ENCODE measurements at places on chromosomes 7 and 10.

DNA sequence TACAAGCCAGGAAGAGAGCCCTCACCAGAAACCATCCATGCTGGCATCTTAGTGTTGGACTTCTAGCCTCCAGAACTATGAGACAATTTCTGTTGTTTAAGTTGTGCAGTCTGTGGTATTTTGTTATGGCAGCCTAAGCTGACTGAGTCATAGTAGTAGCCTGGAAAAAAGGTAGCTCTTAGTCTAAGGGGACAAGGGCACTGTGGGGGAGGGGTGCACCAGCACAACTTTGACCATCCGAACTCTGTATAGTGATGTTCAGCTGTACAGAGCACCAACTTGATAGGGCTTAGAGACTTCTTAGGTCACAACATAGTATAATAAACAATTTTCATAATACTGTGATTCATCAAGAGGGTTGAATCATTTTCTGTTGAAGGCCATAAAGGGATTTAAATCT lies 14.3 kb downstream of the EIF4EBP2 start:
- no peak for DNase-seq

GRCh38 chr10:17026686-17027485 lies 102.7 kb downstream of the CUBN start:
- no peak for DNase-seq

DNA sequence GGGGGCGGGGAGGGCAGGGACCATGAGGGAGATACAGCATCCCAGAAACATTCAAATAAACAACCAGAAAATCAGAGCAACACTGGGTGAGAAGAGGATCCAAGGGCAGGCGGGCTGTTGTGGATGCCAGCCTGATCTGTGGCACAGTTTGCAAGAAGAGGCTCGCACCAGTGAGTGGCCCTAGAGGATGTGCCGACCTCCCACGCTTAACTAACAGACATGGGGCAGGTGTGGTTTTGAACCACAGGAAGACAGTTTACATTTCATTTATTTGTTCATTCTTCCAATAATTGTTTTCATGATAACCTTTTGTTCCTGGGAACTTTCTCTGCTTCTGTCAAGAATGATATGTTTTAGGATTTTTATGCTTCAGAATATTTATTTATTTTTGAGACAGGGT lies 115.6 kb downstream of the ZNF248 start:
- DNase-seq, result no peak

DNA sequence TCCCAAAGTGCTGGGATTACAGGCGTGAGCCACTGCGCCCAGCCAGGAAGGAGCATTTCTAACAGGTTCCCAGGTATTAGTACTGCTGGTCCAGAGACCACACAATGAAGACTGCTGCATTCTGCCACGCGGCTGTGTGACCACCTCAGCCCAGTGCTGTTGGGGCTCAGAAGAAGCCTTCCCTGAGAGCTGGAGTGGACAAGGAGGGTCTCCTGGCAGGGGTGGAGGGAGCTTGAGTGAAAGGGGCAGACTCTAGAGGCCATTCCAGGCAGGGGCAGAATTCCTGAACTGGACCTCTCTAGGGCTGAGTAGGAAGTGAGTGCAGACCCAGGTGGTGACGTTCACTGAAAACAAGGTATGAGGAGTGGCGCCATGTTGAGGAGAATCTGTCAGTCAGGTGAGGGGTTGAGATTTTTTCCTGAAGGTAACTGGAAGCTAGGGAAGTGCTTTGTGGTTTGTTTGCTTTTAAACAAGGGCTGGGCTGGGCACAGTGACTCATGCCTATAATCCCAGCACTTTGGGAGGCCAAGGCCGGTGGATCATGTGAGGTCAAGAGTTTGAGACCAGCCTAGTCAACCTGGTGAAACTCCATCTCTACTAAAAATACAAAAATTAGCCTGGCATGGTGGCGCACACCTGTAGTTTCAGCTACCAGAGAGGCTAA lies 67.6 kb downstream of the TACC2 start:
- no peak for DNase-seq

- DNase-seq, result no peak
Measured at GRCh38 chr7:129334473-129334872, 99.8 kb upstream of the STRIP2 start.

DNA sequence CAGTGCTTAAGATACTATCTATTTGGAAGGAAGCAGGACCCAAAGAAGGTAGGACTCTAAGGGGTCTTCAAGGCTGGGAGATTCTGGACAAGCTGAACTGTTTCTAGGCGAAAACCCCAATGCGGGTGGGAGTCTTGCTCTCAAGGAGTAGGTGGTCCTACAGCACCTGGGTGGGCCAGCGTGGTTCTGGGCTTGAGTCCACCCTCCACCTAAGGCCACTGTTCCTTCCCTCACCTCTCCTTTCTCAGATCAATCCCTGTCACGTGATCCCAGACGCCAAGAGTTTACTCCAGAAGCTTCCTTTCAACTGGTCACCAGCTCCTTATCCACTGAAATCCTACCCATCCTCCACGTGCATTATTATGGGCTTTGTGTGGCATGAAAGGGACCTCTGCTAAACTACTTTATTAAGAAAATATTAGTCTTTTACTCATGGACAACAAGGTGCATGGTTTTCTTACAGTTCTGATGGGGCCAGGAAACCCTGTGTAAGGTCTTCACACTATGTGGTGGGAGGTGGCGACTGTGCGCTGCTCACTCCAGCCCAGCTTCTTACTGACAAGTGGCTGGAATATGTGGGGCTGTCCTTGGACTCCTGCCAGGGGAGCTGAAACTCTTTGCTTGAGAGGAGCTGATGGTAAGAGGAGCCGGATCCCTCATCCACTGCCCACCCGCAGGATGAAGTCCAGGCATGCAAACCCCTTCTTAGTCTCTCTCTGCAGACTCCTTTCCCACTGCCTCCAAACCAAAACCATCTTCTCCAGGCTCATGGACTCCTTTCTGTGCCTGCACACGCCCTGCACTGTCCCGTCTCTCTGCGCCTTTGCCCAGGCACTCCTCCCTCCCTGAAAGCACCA lies 1.6 kb downstream of the ZNF746 start:
- no peak for DNase-seq

GRCh38 chr7:133303931-133304330 lies 51.1 kb downstream of the EXOC4 start:
- DNase-seq, result no peak

DNA sequence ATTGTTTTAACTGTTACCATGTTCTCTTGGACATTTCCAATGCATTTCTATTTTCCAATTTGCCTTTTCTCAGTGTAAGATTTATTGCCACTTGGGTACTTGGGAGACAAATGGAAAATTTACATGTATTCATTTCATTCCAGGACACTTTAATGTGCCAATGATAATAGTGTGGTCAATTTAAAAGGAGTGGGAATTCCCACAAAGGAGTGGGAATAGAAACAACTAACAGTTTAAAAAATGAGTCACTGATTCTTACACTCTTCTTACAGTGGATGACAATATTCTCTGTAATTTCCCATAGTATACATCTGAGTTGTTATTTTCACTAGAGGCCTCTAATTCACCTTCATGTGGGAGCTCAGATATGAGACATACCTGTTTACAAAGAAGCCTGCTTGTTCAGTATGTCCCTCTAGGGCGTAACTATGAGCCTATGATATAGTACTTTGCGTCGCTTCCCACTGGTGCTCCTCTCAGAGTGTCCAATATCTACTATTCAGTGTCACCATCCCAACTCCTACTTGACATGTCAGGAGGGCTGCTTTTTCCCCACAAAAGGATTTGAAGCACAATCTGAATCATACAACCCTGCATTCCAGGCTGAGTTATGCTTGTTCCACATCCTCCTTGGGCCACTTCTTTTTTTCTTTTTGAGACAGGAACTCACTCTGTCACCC lies 301.3 kb downstream of the PHTF2 start:
- DNase-seq, result no peak

DNA sequence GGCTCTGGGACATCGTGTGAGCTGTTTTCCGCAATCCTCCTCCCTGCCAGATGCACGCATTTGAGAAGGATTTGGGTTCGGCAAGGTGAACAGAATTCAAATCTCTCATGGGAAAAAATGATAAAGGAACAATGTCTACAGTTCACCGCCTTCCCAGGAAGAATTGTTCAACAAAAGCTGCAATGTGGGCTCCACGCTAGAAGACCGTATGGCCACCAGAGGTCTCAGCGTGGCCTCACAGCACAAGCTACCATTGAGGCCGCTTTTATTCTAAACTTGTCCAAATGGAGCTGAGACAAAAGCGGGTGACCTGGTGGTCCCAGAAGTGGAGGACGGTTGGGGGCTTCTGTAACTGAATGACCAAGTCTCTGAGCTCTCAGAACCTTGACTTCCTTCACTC lies 733.1 kb downstream of the PARD3 start:
- no peak for DNase-seq

DNA sequence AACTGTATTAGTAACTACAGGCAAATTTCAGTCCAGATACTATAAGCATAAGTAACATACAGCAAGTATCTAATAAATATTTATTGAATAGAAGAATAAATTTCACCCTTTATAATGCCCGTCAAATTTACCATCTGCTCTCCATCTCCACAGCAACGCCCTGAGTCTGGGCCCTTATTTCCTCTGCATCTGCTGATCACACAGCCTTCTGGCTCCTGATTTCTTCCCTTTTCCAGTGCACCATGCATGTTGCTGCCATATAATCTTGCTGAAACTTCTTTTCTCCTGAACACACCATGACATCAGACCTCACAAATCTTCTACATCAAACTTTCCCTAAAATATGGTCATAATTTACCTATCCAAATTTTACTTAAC lies 15.4 kb downstream of the HYCC1 start:
- DNase-seq, result peak; percentile 30

- no peak for DNase-seq
Measured at GRCh38 chr10:58836991-58837575, 324.4 kb downstream of the BICC1 start.

GRCh38 chr10:128880159-128880725 lies 586.8 kb upstream of the MGMT start:
- no peak for DNase-seq

GRCh38 chr7:74993121-74993520 lies 28.6 kb downstream of the CASTOR2 start:
- no peak for DNase-seq

GRCh38 chr7:143372070-143372469 lies 9.1 kb upstream of the ZYX start:
- DNase-seq, result no peak

DNA sequence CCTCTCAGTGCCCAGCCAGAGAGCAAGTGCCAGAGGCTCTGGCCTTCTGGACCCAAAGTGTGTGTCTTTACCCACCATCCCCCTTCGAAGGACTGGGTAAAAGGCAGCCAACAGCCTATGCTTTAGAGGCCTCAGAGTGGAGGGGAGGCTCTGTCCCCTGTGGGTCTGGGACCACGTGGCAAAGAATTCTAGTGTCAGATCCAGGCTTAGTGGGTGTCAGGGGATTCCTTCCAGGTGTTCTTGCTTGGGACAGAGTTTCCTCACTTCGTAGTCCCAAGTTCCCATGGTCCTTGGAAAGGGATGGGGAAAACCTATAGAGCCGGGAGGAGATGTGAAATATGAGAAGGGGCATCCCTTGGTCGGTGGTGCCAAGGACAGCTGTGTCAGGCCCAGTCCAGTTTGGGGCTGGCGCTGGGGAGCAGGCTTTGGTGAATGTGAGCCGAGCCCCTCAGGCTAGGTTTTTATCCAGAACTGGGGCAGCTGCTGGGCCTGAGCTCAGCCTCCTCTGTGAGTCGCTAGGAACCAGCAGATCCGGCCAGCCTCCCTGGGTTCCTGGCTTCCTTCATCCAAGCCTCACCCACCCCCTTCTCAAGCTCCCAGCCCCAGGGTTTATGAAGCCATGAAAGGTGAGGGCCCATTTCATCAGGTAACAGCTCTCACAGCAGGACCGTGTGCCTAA lies 71.2 kb downstream of the C10orf105 start:
- no peak for DNase-seq

DNA sequence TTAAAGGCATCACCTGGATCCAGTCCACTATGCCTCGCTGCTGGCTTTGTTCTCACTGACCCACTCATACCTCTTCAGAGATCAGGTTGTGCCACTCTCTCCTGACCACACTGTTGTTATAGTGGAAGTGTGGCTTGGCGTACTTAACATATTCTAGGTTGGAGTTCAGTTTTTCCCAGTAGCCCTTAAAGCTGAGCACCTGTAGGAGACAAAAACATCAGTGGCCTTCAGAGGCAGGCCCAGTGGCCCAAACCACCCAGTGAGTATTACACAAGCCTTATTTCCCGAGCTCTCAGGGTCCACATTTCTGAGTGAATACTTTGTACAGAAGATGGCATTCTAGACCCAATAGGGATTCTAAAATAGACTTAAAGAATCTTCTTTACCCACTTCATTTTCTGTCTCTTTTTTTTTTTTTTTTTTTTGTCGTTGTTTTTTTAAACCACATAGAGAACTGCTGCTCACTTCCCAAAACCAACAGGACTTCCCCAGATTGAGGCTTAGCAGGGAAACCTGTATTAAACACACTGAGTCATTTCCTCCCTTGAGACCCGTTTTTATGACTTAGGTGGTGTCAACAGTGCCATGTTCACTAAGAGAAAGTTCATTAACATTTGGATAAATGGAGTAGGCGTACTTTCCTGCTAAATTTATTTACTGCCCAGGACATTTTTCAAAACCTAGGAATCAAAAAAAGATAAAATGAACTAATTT lies 85.8 kb downstream of the GSAP start:
- no peak for DNase-seq

DNA sequence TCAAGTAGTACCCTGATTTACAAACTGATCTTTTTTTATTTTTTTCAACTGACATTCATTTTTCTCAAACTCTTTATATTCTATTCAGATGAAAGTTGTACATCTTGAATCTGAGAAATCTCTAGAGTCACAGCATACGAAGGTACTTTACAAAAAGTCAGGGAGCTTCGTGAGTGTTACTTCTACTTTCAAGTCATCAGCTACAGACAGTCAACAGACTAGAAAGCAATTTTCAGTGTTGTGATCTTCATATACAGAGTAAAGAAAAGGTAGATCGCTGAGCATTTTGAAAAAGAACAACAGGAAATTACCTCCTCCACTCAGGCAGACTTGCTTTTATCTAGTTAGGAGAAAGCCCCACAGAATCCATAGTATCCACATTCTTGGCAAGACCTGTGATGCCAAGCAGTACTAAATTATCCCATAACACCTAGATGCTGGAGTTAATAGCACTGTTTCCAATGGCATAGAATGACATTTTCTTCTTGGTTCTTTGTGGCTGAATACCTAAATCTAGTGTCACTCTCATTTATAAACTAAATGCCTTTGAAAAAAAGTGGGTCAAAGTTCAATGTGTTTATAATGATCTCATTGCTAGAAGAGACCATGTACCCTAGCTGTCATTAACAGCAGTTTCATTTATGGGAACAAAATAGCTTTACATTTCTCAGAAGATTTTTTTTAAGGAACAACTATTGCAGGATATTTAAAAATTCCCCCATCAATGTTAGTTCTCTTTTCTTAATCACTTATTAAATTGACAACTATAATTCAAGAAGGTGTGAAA lies 12.0 kb upstream of the ZNF800 start:
- no peak for DNase-seq

GRCh38 chr10:2122431-2123124 lies 385.3 kb upstream of the ADARB2 start:
- DNase-seq, result no peak

Data from NCI-H524 treated with DMSO at 0.1 percent for 48 hours (cell line).